ENCODE measurements at places on chromosomes 5 and 9. TPM values are rescaled to one million over a fixed set of nuclear protein-coding genes. Genes with fewer than 3 reads are reported as not detected.

GRCh38 chr9:15305470-15305869 lies 1.5 kb downstream of the TTC39B start:
- no peak for DNase-seq

DNA sequence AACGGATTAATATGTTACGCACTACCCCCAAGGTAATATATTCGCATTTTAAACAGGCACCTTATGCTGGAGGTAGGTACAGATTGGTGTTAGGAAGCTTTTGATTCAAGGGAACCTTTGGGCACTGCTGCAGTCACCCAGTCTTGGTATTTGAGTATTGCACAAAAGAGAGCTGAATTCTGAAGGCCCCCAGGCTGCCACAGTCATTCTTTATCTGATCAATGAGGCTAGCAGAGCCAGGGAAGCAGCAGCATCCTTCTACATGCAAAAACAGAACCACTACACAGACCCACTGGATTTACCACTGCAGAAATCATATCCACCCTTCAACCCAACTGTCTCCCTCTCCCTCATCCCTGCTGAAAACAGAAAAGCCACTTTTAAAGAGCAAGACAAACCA lies 121.2 kb upstream of the GRIN3A start:
- DNase-seq = no peak

DNA sequence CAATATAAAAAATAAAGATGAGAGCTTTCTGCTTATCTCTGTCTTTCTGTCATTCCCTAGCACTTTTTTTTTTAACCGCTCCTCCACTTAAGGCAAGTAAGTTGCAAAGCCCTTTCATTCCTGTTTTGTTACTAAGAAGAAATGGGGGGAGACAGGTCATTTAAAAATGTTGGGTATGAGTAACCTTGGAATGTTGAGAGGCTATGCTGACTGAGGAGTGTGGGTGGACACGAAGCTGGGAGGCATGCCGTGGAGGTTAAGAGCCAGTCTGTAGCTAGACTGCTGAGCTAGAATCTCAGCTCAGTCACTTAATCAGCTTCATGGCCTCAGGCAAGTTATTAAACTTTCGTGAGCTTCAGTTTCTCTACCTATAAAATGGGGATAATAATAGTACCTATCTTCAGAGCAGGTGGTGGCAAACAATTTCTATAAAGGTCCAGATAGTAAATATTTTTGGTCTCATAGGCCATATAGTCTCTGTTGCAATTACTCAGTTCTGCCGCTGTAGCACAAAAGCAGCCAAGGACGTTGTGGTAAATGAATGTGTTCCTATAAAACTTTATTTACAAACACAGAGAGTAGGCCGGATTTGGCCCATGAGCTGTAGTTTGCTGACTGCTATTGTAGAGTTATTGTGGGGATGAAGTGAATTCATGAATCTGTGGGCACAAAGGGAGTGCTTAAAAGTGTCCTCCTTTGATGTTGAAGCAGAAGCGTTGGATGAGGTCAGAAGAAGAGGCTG lies 220.0 kb downstream of the GABBR2 start:
- no peak for DNase-seq

DNA sequence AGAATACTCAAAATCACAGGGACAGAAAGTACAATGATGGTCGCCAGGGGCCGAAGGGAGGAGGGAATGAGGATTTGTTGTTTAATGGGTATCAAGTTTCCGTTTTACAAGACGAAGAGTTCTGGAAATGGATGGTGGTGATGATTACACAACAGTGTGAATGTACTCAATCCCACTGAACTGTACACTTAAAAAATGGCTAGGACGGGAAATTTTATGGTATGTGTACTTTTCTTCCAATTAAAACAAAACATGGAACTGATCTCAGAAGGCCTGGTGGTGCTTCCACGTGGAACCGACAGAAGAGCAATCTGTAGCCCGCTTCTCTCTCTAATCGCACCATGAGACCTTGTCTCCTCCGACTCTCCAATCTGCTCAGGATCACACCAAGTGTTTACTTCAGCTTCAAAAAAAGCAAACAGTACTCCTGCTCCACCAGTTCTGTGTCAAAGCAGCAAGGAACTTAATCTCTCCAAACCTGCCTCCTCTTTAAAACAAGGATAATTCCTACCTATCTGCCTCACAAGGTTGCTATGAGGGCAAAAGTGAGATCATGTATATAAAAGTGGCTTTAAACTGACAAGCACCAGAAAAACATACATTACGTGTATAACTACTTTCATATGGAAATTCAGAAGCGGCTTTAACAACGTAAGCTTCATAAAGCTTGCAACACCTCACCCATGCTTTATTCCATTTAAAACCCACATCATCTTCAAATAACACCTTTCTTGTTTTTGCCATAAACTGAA lies 2.1 kb downstream of the ECPAS start:
- DNase-seq = no peak

DNA sequence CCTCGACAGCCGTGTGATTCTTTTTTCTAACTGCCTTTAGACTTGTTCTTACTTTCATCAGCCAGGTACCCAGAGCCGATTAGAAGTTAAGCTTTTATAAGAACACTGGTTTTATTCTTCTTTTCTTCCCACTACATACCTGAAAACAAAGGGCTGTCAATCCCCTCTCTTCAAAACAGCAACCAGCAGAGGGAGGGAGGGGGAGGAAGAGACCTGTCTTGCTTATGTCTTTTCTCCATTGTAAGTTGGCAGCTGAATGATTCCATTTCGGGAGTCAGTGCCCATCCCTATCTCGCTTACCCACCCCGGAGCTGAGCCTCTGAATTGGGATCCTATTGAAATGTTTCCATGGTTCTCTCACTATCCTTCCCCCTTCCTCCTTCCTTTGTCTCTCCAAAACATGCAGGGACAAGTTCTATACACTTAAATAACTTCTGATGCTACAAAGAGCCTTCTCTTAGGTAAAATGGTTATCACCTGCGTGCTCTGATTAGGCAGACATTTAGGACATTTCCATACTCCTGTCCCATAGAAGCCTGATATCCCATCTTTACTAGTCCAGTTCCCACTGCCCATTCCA lies 83.9 kb upstream of the WWC1 start:
- no peak for DNase-seq

GRCh38 chr5:169415371-169415770 lies 114.4 kb upstream of the SLIT3 start:
- no peak for DNase-seq

GRCh38 chr5:143102411-143102810 lies 301.1 kb downstream of the NR3C1 start:
- no peak for DNase-seq

DNA sequence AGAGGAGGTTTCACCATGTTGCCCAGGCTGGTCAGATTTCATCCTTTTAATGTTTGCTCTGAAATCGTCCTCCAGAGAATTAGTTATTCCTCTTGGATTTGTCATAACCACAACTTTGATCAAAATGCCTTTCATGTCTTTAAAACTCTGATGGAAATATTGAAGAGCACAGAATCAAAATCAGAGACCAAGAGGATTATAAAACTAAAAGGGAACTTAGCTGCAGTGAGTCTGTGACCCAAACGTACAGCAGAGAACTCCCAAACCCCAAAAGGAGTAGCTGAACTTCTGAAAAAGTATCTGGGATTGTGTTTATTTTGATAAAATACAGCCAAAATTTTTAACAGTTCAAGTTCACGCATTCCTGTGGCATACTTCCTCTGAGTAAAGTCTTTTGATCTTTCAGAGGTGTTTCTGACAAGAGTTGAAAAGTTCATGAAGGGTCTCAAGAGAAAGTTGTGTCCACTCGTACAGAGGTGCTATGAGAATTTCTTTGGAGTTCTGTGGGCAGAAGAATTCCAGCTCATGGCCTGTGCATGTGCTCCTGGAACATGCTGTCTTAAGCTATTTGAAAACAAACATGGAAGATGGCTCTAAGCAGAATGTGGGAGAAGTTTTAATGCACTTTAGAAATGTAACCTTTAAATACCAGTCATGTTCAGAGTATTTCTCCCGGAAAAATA lies 124.0 kb downstream of the ESM1 start:
- no peak for DNase-seq

DNA sequence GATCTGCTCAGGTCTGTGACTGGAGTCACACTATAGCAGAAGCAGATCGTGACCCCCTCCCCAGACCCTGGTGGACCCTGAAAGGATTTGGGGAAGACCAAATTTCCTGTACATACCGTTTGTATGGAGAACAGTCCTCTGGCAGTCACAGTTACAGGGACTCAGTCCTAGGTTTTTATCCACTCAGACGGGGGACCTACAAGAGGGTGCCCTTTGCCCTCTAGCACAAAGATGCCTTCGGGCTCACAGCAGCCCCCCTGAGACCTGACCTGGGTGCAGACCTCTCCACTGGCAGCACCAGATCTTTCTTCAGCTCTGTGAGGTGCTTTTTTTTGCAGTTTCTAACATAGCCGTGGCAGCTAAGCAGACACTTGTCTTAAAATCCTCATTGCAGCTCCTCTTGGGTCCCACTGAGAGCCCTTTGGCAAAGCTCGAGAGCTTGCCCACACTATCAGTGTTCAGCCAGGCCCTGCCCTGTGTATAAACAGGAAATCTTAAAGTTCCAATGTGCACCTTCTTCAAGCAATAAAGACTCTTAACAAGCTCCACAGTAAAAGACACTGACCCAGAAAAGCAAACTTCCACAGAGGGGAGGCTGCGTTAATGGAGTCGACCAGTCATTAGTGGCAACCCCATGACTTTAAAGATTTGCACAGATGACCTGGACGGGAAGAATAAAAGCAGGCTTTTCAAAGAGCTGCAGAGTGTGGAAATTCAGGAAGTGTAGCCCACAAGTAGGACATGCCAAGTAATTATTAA lies 71.8 kb upstream of the LHFPL2 start:
- DNase-seq = no peak

GRCh38 chr5:74766418-74766848 lies 484 bp downstream of the GFM2 start:
- no peak for DNase-seq

- no peak for DNase-seq
These were observed 416.3 kb downstream of the SPATA31D1 start for GRCh38 chr9:82404881-82405280.

GRCh38 chr9:86733929-86734328 lies 213.4 kb downstream of the GAS1 start:
- DNase-seq = no peak

DNA sequence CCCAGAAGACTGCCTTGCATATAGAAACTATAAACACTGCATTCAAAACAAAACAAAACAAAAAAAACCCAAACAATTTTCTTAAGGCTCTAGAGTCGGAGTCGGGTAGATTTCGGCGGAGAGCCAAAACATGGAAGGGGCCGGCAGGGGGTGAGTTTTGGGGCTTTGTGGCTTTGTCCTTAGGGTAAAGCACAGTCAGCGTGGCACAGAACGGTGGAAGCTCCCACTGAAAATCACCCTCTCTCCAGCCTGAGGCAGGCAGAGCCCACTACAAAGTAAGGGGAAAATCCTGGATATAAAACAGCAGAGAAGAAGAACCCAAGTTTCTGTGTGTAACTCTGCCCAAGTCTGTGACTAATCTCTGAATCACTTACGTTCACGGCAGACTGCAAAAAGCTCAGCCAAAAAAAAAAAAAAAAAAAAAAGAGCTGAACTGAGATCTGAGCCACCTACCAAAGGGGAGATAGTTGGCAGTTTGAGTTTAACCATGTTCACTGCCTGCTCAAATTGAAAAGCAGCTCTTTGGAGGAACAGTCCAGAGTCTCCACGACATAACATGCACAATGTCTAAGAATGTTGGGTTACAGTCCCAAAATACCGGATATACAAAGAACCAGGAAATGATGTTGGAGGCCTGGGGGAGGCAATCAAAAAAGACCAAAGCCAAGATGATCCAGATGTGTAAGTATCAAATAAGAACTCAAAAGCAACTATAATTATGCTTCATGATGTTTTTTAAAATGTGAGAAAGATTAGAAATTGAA lies 26.6 kb upstream of the OR2K2 start:
- DNase-seq = no peak

GRCh38 chr5:76166886-76167576 lies 83.8 kb downstream of the SV2C start:
- DNase-seq = no peak

- no peak for DNase-seq
These were observed 11.0 kb downstream of the PLIN2 start for GRCh38 chr9:19116107-19116790.

DNA sequence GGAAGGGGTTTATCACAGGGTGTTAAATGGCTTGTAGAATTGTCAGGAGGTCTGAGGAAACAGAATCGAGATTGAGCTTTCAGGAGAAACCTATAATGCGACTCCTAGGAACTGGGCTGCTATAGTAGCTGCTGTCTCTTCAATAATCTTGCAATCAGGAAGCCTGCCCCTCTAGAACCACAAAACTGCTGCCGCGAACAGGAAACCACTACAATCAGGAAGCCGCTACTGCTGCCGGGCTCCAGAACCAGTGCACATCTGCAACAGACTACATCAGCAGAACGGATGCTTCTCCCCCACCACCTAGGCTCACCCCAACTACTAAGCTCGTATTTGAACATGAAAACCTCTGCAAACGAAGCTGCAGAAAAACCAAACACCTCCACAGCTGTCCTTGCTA lies 31.6 kb downstream of the TNFSF8 start:
- DNase-seq = peak; percentile 93

DNA sequence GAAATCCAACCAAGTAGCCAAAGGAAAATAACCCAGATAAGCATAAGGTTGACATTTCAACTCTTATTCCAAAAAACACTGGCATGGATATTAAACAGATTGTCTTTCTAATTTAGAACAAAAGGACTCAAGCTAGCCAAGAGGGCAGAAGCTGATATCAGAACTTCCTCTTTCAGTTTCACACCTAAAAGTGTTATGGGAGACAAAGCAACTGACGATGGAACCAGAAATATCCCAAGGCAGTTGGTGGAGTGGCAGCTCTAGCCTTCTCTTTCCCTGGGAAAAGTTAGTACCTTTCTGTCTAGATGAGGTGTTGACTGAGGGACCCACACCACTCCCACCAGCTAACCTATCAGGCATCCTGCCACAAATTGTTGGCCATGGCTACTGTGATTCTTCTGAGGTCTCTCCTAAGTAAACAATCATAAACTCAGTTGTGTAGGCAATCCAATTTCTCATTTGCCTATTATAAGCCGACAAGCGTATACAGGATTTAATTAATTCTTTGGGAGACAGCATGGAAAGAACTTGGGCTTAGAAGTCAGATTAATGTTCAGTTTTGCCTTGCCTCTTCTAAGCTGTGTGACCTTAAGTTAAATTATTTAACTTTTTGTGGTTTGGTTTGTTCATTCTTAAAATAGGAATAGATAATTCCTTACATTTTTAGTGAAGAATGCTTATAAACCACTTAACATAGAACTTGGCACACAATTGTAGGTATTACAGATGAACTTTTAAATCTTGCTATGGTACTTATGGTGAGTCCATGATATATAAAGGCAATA lies 110.9 kb upstream of the ADAMTSL1 start:
- DNase-seq = no peak

IZUMO3 gene
- total RNA-seq = not detected

CARD6 gene
- 36.1 TPM for total RNA-seq

FCN2 gene
- 4.1 TPM for total RNA-seq

SLC4A9 gene
- total RNA-seq = 0.15 TPM

SPATA6L gene
- total RNA-seq = 1.9 TPM

PCDHAC1 gene
- 0.29 TPM for total RNA-seq

ARRDC3 gene
- total RNA-seq = 37.4 TPM

ZNF367 gene
- 2.4 TPM for total RNA-seq

CDC20B gene
- not detected for total RNA-seq

Measured in spleen (tissue), 13 donors.